ENCODE measurements at places on chromosomes 5 and 9. TPM values are rescaled to one million over a fixed set of nuclear protein-coding genes. Genes with fewer than 3 reads are reported as not detected.

The MARCOL gene
- not detected for total RNA-seq

The LIX1 gene
- total RNA-seq, result not detected

The PCDHB16 gene
- total RNA-seq, result not detected

The TMEM38B gene
- 35.2 TPM for total RNA-seq

The TAL2 gene
- total RNA-seq, result 6.7 TPM

The RPL35 gene
- 1,533 TPM for total RNA-seq

The CCIN gene
- total RNA-seq, result not detected

The PCDHGB3 gene
- 3.8 TPM for total RNA-seq

The FLT4 gene
- total RNA-seq, result not detected

The PCDHB11 gene
- not detected for total RNA-seq

The IRX1 gene
- not detected for total RNA-seq

The OLFML2A gene
- 0.76 TPM for total RNA-seq

The CCDC183 gene
- 1.0 TPM for total RNA-seq

The BARHL1 gene
- not detected for total RNA-seq

The LPCAT1 gene
- total RNA-seq, result 159 TPM

The BTNL8 gene
- total RNA-seq, result not detected

The ADAM19 gene
- total RNA-seq, result 171 TPM

The REEP2 gene
- 0.44 TPM for total RNA-seq

The RETREG1 gene
- 12.9 TPM for total RNA-seq

The MYORG gene
- 0.37 TPM for total RNA-seq

The SMIM32 gene
- not detected for total RNA-seq

The UBE2QL1 gene
- 1.6 TPM for total RNA-seq

The GCNT4 gene
- not detected for total RNA-seq

The NSD1 gene
- 145 TPM for total RNA-seq

The GRXCR2 gene
- not detected for total RNA-seq

The FOXI1 gene
- total RNA-seq, result not detected

The NUTM2F gene
- total RNA-seq, result not detected

Data from B cell (primary cell).